ENCODE measurements at places on chromosomes 1 and 21.

- DNase-seq, result no peak
Observed at GRCh38 chr1:219359126-219359525, 185.4 kb downstream of the LYPLAL1 start.

DNA sequence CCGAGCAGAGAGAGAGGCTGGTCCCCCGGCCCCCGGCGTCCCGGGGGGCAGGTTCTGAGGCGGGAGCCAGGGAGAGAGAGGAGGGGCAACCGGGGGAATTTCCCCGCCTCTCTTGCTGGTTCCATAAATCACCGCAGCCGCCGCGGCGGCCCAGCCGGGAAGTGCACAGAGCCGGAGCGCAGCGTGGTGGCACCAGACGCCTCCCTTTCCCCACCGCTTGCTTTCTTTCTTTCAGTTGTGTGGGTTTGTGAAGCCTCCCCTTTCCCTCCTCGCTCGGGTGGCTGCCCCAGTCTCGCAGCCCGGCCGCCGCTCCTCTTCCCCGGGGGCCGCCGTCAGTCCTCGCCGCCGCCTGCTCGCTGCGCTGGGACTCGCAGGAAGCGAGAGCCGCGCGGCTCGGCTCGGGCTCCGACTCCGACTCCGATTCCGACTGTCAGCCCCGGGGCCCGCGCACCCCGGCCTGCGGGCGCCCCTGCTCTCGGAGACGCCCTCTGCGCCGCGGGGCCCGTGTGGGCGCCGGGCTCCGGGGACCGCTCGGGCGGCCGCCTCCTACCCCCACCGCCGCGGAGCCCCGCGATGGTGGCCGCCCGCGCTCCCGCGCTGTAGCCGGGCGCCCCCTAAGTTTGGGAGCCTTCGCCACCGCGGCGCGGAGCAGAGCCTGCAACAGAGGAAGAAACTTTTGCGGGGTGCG, at the start of gene CACHD1:
TSS of gene CACHD1 (plus strand) at position 153 of the 688 bp plus-strand sequence. CDS start 616 bp downstream, outside the sequence.
- DNase-seq, result peak; percentile 39

DNA sequence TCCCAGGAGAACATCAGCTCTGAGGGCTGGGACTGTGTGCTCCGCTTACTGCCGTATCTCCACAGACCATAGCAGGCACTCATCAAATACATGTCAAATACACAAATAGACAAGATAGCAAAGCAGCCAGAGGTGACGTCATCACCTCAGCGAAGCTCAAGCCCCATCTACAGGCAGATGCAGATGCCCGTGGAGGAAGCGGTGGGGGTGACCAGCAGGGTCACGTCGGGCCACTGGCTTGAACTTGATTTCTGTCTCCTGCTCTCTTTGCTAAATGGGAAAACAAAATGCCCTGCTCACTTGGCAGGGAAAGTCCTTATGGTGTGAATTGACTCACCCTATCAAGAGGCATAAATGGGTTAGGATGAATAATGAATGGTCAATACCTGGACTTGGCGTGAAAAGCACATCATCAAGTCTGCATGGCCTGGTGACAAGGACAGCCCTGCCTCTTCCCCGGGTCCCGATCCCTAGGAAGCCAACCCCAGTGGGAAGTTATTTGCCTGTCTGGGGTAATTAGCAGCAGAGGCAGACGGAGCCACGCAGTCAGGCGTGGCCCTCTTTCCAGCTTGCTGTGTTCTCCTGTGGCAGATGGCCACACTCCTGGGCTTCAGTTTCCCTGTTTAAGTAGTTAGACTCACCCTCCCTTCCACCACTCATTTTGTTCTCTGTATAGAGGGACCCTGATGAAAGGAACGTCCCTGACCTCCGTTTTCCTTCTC, 536.0 kb downstream of the NPHP4 start:
- DNase-seq, result peak; percentile 15

DNA sequence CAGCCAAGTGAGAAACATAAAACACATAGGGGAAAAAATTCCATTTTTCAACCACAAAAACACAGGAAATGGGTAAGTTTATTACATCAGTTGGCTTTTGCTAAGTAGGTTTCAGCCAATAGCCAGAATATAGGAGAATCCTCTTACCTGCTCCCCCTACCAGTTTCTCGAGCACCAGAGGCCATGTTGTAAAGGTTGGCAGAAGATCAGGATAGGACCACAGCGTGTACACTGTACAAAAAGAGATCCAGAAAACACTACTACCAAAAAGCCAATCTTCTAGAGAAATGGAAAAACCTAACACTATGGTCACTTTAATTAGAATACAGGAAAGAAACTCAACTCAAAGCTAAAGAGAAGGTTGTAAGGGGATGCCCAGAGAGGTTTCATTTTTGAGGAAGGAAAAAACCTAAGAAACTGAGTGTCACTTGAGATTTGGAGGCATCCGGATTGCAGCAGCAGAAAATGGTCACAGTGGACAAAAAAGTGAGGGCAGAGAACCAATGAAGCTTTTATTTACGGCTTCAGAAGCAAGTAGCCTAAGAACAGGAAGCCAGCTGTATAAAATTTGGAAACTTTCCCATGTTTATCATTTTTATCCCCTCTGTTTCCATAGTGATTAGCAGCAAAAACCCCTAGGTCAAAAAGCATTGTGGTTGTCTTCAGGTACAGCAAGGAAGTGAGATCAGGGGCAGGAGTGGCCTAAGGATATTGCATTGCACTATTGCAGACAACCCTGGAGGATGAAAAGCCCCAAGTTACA, 2.9 kb downstream of the EIF2D start:
- peak; percentile 24 for DNase-seq

- DNase-seq, result no peak
Observed at GRCh38 chr1:239354231-239354630, 32.1 kb upstream of the CHRM3 start.

DNA sequence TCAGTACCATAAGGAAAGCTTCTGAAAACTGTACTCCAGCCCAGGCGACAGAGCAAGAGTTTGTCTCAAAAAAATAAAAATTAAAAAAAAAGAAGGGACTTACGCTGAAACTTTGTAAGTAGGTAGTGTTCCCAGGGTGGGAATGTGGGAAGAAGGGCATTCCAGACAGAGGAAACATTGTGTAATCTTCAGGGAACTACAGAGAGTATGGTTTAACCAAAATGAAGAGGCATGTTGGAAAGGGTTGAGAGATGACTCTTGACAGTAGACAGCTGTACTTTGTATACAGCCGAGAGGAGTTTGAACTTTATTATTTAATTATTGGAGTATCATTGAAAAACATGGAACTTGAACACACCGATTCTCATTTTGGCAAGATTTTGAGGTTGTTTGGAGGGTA, 43.0 kb downstream of the PPP2R5A start:
- DNase-seq, result no peak

GRCh38 chr1:66373157-66373591, 160.8 kb upstream of the SGIP1 start:
- no peak for DNase-seq

DNA sequence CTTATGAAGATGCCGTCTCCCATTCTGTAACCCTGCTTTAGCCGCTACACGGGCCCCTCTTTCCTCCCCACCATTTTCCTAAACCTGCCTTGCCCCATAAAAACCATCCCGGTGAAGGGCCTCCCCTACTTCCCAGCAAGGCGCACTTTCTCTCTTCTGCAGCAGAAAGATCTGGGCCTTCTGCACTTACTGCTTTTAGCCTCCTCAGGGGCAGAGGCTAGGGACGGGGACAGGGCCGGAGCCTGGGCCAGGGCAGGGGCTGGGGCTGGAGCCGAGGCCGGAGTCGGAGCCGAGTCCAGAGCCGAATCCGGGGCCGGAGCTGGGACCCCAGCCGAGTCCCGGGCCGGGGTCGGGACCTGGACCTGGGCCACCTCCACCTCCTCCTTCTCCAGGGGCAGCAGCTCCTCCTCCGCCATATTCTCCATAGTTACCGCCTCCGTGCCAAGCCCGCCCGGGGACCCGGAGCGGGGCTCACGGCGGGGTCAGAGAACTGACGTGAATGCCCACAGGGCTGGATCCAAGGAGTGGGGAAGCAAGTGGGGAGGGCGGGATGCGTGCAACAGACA, 382 bp downstream of the TRMT1L start:
- DNase-seq, result peak; percentile 53

DNA sequence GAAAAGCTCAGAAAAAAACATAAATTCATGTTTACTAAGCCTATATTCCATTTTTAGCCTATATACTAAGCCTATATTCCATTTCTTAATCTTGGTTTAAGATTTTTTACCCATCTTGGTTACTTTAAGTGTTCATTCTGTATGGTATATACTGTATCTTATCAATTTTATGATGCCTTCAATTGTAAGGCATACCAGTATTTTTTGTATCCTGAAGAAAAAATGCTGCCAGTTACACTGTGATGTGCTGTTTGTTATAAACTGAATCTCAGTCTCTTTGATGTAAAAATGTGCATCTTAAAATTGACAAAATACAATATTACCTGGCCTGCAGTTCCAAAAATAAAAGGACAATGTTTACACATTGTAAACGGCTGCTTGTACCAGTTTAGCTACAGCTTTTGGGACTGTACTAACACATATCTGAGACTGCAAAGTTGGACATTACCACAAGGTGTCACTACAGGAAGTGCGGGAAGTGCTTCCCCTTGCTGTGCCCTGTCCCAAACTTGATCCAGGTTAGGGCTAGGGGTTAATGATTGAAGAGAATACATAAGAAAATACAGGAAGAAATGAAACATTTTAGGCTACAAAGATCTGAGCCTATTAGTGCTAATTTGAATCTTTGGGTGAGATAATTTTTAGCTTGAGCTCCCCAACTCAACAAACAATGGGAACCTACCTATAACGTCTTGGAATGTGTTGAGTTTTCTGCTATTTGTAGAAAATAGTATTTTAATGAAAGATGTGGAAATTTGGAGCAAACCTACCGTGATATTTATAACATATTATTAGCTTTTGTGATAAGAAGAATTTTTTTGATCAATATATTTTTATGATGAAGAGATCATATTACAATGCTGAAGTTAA, 108.9 kb downstream of the LBR start:
- peak; percentile 64 for DNase-seq

DNA sequence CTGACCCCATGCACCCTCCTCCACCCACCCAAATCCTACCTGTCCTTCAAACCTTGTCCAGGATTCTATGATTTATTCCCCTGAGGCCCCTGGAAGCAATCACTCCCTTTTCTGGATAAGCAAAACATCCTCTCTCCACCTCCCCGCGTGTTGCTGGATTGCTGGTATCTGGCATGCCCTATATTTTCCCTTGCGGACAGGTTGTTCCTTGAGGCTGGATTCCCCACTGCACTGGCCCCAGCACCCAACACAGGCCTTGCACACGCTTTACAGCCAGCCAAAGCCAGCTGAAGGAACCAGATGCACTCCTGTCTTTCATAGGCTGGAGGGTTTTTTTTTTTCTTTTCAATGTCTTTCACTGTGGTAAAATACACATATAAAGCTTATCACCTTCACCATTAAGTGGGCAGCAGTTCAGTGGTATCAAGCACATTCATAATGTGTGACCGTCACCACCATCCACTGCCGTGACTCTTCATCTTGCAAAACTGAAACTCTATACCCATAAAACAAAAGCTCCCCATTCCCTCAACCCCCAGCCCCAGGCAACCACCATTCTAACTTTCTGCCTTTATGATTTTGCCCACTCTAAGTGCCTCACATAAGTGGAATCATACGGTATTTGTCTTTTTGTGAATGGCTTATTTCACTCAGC, 50.9 kb downstream of the TOR1AIP2 start:
- DNase-seq, result no peak

GRCh38 chr1:116738673-116739370, 15.4 kb upstream of the CD2 start:
- no peak for DNase-seq

- DNase-seq, result no peak
Observed at GRCh38 chr1:54220004-54220811, 20.2 kb downstream of the MRPL37 start.

- no peak for DNase-seq
Observed at GRCh38 chr1:151994956-151995355, 1.3 kb upstream of the S100A10 start.

DNA sequence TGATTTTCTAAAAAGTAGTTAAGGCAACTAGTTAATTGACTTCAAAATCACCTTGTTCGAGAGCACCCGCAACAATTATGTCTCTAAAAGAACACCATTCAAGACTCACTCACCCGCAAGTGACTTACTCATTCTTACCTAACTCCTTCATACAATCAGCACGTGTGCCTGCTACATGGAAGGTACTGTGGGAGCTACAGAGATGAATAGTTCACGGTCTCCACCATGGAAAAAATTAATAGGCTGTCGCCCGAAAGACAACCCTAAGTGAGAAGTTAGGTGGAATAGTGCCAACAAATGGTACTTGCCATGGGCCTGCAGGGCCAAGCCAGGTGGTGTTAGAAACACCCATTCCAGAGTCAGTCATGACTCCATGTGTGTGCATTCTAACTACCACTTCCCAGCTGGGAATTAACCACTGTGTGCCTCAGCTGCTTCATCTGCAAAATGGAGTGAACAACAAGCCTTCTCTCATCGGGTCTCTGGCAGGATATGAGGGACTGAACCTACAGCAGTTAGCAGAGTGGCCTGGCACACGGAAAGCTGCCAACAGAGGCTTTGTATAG, 7.1 kb downstream of the SSBP3 start:
- DNase-seq, result no peak

- DNase-seq, result no peak
Observed at GRCh38 chr1:156675210-156676113, 1.7 kb downstream of the NES start.

GRCh38 chr1:223611936-223612335, 53.6 kb downstream of the CAPN8 start:
- no peak for DNase-seq

- DNase-seq, result no peak
Observed at GRCh38 chr21:20377250-20377649, 621.0 kb upstream of the NCAM2 start.

DNA sequence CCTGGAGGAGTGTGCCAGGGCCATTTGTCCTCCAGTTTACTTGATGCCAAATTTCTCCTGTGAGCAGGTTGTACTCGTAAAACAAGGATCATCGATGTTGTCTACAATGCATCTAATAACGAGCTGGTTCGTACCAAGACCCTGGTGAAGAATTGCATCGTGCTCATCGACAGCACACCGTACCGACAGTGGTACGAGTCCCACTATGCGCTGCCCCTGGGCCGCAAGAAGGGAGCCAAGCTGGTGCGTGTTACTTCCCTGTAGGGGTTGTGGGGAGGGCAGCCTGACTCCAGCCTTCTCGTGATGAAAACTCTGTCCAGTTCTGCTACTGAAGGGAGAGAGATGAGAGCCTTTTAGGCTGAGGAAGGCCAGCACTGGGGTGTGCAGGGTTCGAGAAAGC, 2.2 kb downstream of the RPS8 start:
- DNase-seq, result no peak

- DNase-seq, result no peak
Observed at GRCh38 chr1:246800756-246801155, 76.5 kb downstream of the SCCPDH start.

- DNase-seq, result peak; percentile 51
Observed at GRCh38 chr1:185720633-185721272, 13.4 kb upstream of the HMCN1 start.

- DNase-seq, result no peak
Observed at GRCh38 chr1:61979729-61980128, 214.9 kb upstream of the L1TD1 start.

- no peak for DNase-seq
Observed at GRCh38 chr1:98389809-98390208, 271.7 kb upstream of the SNX7 start.

DNA sequence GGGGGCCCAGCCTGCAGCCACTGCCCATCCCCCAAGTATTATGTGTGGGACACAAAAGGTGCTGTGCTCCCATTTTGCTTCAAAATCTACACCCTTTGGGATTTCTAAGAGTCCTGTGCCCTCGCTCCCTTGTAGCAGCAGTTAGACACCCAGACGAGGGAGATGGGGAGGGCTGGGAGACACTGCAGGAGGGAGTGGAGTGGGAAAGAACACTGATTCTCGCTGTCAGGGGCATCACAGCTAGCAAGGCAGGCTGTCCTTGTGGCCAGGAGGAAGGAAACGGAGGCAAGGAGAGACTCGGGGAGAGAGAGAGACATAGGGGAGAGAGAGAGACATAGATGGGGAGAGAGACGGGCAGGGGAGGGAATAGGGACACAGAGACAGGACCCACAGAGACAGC, 38.5 kb downstream of the CSMD2 start:
- no peak for DNase-seq

Data from NAMALWA (cell line).